ENCODE measurements at places on chromosomes 1 and 21. TPM values are rescaled to one million over a fixed set of nuclear protein-coding genes. Genes with fewer than 3 reads are reported as not detected.

The MTARC1 gene
- total RNA-seq, result 9.9 TPM

The SLC9C2 gene
- total RNA-seq, result not detected

The CD1D gene
- total RNA-seq, result 3.3 TPM

The BTBD19 gene
- total RNA-seq, result 38.5 TPM

The TNNI3K gene
- total RNA-seq, result 2.8 TPM

The ANGPTL1 gene
- total RNA-seq, result 60.4 TPM

DNA sequence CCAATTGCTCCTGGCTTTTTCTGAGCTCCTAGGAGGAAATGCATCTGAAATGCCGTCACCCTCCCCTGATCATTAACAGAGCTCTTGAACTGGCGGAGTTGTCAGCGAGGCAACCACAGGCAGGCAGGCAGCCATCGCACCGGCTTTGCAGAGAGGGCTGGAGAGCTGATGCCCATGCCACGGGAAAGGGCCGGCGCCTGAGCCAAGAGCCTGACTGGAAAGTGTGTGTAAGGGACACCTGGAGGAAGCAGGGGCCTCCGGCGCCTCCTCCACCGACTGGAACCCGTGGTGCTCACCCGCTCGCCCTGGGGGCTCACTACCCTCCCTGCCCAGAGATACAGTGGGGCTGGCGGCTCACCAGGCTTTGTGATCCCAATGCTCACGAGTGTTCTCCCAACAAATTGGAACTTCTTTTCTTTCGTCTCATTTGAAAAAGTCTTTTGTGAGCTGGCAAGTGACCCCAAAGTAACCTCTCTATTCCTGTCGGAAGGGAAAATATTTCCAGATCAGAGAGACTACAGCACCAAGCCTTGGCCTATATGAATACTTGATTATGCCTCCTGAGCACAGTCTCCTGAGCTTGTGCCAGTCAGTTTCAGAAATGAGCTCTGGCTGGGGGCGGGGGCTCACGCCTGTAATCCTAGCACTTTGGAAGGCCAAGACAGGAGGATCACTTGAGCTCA is 97.7 kb upstream of the SLC25A33 start:
- DNase-seq, result peak; percentile 78
- H3K4me1 ChIP-seq, result peaks cover 6% of the 10 kb centered on the region
- H3K4me3 ChIP-seq, result no peak overlapping the region
- H3K27me3 ChIP-seq, result no peaks in the 10 kb centered on the region

DNA sequence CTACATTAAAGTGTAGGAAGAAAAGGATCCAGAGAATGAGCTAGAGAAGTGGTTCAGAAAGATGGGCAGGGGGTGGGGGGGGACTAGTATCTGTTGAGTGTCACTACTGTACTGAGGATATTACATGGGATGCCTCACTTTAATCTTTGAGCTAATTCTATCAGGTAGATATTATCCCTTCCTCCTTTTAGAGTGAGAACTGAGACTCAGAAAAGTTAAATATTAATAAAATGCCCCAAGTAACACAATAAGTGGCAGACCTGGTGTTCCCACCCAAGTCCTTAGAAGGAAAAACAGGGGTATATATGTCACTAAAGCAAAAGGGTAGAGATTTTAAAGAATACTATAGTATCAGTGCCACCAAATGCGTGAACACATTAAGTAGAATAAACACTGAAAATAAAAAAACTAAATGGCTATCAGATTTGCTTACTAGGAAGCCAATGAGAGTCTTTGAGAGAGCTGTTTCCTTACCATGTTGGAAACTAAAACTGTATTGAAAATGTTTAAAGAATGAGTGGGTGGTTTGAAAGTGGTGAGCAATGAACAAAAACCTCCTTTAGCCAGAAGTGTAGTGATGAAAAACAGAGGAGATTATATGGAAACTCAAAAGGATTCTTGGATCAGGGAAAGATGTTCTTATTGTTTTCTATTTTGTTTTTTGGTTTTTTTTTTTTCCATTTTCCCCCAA is 230.8 kb downstream of the BARHL2 start:
- no peak overlapping the region for H3K27ac ChIP-seq
- no peaks in the 10 kb centered on the region for H3K4me1 ChIP-seq
- DNase-seq, result no peak
- no peak overlapping the region for H3K4me3 ChIP-seq
- no peaks in the 10 kb centered on the region for H3K27me3 ChIP-seq

DNA sequence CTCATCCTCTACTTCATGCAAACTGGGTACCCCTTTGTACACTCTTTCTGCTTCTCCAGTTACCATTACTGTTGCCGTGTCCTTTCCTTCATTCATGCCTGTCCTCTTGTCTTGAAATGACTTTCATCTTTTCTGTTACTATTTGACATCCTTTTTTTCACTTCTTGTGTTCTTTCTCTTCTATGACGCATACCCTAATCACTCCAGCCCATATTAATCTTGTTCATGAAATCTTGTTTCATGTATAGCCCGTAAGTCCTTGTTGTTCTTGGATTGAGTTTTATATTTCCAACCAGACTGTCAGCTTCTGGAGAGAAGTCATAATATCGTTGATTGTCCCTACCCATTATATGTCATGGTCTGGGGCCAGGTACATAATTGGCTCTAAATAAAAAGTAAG is 126.1 kb downstream of the NOS1AP start:
- H3K27me3 ChIP-seq, result no peaks in the 10 kb centered on the region
- H3K4me3 ChIP-seq, result no peak overlapping the region
- no peak overlapping the region for H3K27ac ChIP-seq
- H3K4me1 ChIP-seq, result peaks cover 3% of the 10 kb centered on the region

- peak overlapping the region; percentile 79 for H3K27ac ChIP-seq
- no peaks in the 10 kb centered on the region for H3K27me3 ChIP-seq
- H3K36me3 ChIP-seq, result peaks cover 2% of the 10 kb centered on the region
Measured at GRCh38 chr1:15882665-15883064, 35.2 kb downstream of the SPEN start.

DNA sequence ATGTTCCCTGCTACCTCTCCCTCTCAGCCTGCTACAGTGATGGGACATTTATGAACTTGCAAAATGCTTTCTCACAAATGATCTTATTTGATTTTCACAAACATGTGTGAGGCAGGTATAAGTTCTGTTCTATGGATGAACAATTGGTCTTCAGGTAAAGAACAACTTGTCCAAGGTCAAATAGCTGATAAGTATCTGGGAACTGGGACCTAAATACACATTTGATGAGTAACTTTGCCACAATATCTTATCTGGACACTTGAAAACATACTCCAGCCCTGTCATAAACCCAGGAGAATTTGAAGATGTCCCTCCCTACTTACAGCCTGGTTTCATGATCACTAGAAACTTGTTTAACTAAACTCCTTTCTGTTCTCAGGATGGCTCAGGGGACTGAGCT is 23.0 kb downstream of the LRRN2 start:
- no peaks in the 10 kb centered on the region for H3K27me3 ChIP-seq
- no peak overlapping the region for H3K27ac ChIP-seq
- no peak overlapping the region for H3K4me3 ChIP-seq
- DNase-seq, result no peak
- H3K36me3 ChIP-seq, result no peaks in the 10 kb centered on the region
- H3K4me1 ChIP-seq, result no peaks in the 10 kb centered on the region

DNA sequence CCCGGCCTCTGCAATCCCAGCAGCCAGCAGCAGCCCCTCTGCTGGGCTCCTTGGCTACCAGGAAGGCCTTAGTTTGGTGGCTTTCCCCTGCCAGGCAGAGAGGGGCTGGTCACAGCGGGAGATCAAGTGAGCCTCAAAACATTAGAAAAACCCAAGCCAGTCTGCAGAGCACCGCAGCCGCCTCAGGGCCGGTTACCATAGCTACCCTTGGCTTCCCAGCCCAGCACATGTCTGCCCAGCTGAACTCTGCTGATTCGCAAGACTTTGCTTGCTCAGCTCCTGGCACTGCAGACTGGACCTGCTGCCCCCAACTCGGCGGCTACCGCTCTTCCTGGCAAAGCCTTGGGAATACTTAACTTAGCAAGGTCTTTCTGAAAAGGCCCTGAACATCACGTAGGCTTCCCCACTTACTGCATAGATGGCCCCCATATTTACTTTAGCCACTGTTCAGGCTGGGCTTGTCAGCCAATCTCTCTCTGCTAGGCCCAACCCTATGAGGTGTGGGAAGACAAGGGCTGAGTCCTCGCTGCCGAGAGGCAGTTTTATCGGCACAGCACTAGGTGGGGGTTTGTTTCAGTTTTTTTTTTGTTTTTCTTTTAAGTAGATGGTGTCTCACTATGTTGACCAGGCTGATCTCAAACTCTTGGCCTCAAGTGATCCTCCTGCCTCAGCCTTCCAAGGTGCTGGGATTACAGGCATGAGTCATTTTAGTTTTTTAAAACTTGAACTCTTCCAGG is 28.6 kb upstream of the PLEKHG5 start:
- no peak overlapping the region for H3K4me3 ChIP-seq
- H3K36me3 ChIP-seq, result no peaks in the 10 kb centered on the region
- no peak overlapping the region for H3K27ac ChIP-seq
- DNase-seq, result peak; percentile 79
- peaks cover 4% of the 10 kb centered on the region for H3K4me1 ChIP-seq

DNA sequence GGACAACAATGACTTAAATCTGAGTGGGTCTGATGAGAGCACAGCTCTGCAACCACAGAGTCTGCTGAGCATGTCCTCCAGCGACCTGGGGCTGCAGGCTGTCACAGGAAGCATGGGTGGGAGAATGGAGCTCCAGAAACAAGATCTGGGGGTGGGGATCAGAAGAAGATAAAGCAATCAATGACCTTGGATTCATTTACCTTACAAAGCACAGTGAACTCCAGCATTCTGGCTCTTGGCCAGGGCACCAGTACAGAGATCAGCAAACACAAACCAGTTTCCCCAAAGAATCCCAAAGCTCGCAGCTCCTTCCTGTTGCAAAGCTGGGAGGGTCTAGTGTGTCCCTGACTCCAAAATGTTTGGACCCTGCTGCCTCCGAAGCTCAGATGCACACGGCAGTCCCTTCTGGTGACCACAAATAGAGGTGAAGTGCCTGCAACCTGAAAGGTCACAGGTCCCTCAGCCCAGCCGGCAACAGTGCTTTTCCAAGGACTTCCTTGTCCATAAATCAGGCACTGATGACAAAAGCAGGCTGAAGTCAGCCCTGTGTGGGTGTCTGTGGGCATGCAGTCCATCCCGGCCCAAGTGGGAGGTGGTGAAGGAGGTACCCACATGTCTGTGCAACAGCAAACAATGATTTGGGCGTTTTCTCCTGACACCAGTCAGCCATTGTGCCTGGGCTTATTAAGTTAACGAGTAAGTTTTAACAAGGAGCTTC is 76.1 kb downstream of the SH3BGR start:
- no peaks in the 10 kb centered on the region for H3K27me3 ChIP-seq
- H3K36me3 ChIP-seq, result no peaks in the 10 kb centered on the region
- no peak overlapping the region for H3K4me3 ChIP-seq

DNA sequence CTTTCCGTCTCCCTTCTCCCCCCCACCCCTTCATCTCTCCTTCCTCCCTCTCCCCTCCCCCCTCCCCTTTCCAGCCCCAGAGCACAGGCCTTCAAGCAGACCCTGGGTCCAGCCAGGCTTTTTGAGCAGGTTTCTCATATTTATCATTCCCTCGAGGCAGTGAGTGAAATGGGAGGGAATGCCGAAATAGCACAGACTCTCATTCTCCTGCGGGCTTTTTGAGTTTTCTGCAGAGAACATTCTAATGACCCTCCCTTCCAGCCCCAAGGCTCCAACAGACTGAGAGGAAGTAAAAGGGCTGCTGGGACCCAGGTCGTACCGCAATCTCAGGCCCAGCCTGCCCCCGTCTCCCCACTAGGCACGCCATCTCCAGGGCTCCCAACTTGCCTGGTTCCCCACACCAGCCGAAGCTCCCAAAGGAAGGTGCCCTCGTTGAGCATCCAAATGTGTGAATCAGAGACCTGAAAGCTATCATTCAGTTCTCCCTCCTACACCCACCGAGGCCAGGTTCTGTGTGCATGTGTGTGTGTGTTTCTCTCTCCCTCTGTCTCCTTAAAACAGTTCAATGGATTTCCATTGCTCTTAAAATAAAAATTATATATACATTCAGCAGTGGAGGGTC is 22.3 kb downstream of the ACTA1 start:
- no peak overlapping the region for H3K4me3 ChIP-seq
- H3K36me3 ChIP-seq, result no peaks in the 10 kb centered on the region
- no peak overlapping the region for H3K27ac ChIP-seq

GRCh38 chr1:48470950-48471690 is 884 bp downstream of the SPATA6 start:
- H3K36me3 ChIP-seq, result no peaks in the 10 kb centered on the region
- peak overlapping the region; percentile 30 for H3K27ac ChIP-seq
- H3K4me1 ChIP-seq, result no peaks in the 10 kb centered on the region

- H3K27me3 ChIP-seq, result no peaks in the 10 kb centered on the region
- H3K4me1 ChIP-seq, result no peaks in the 10 kb centered on the region
- no peak for DNase-seq
- H3K36me3 ChIP-seq, result no peaks in the 10 kb centered on the region
Measured at GRCh38 chr1:206447792-206448191, 22.5 kb upstream of the IKBKE start.

- no peak for DNase-seq
- no peaks in the 10 kb centered on the region for H3K4me1 ChIP-seq
Measured at GRCh38 chr1:95584315-95584714, 350.3 kb downstream of the RWDD3 start.

DNA sequence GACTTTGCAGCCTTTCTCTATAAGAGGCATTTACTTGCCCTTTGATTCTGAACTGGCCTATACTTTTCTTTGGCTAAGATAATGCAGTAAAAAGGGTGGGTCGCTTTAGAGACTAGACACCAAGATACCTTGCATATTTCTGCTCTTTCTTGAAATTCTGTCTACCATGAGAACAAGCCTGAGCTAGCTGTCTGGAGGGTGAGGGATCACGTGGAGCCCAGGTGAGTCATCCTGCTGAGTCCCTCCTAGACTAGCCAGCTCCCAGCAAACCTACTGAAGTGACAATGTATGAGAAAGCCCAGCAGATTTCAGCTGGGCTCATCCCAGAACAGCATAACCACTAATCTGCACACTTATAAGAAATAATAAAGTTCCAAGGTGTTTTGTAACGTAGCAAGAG is 408.0 kb upstream of the KAZN start:
- no peaks in the 10 kb centered on the region for H3K4me1 ChIP-seq
- no peak for DNase-seq
- H3K36me3 ChIP-seq, result no peaks in the 10 kb centered on the region

- H3K27me3 ChIP-seq, result no peaks in the 10 kb centered on the region
- DNase-seq, result no peak
- no peak overlapping the region for H3K27ac ChIP-seq
- H3K36me3 ChIP-seq, result no peaks in the 10 kb centered on the region
- H3K4me1 ChIP-seq, result no peaks in the 10 kb centered on the region
- no peak overlapping the region for H3K4me3 ChIP-seq
Measured at GRCh38 chr1:48701445-48701844, 75.2 kb downstream of the BEND5 start.

GRCh38 chr1:1162597-1163537 is 10.8 kb upstream of the TTLL10 start:
- no peaks in the 10 kb centered on the region for H3K36me3 ChIP-seq
- DNase-seq, result no peak
- H3K4me1 ChIP-seq, result no peaks in the 10 kb centered on the region
- peaks cover 2% of the 10 kb centered on the region for H3K27me3 ChIP-seq

DNA sequence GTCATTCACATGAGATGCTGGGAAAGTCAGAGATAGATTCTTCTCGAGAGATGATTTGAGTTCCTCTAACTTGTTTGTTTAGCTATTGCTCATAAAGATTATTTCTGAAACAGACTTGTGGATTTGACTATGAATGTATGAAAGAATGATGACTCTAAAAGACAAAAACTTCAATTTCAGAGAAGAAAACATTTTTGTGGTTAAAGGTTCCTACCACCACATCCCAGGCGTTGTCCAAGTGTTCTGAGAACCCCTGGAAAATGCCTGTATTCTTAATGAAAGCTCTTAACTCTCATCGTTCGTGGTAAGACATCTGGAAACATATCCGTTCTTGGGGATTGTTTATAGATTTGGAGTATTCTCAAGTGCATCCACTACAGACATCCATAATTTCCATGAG is 228.7 kb downstream of the BARHL2 start:
- no peak for DNase-seq
- no peak overlapping the region for H3K27ac ChIP-seq
- H3K4me3 ChIP-seq, result no peak overlapping the region
- no peaks in the 10 kb centered on the region for H3K27me3 ChIP-seq
